NCI-H510A (cell line): ENCODE measurements at places on chromosomes 16 and 17.

GRCh38 chr16:10612649-10613179, 32.3 kb upstream of the EMP2 start:
- DNase-seq, result no peak

- DNase-seq, result no peak
Observed at GRCh38 chr16:88453611-88454522, 787 bp downstream of the ZFPM1 start.

- DNase-seq, result no peak
Observed at GRCh38 chr17:45168991-45169752, 7.5 kb downstream of the HEXIM2 start.

DNA sequence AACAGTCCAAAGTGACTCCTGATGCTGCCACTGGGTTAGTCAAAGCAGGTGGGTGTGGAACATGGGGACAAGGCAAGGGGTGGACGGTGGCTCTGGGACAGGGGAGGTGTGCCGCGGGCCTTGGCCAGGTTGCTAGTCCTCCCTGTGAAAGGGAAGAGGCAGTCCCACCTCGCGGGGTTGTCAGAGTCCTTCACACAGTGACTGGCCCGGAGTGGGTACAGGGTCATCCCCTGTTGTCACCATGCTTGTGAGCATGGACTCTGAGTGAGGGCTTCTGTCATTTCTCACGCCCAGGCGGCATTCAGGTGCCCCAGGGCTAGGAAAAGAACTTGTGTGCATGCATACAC, 3.1 kb upstream of the ZNF469 start:
- no peak for DNase-seq

- DNase-seq, result no peak
Observed at GRCh38 chr17:61757168-61757567, 106.2 kb downstream of the BRIP1 start.

DNA sequence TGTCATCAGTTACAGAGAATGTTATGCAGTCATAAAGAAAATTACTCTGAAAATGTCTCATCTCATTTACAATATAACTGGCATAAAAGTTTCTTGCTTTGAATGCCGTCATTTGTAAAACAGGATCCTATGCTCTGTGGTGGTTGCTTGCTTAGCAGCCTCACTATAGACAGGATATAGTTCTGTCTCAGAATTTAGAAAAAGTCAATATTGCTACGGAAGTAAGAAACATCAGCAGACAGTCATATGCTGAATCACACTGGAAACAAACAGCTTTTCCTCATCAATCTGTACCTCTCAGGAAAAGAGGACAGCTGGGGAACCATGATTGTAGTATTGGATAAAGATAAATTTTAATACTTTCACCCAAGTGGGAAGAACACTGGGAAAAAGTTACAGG, 105.5 kb downstream of the MYO1D start:
- no peak for DNase-seq

GRCh38 chr17:61413661-61414126, 14.1 kb downstream of the TBX2 start:
- DNase-seq, result no peak

DNA sequence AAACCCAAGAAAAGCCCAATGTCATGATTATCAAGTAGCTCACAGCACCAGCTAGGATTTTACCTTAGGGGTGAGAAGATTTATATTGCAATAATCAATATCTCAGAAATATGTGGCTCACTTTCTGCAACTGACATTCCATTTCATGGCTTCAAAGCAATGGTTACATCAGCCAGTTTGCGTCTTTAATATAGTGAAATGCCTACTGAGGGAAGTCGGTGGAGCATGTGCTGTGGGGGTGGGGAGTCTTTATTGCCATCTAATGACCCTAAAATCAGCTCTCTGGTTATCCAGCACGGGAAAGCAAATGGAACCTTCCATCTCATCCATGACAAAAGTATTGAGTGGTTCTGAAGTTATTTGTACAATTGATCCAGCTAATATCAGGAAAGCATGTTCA, 395.5 kb downstream of the CA10 start:
- no peak for DNase-seq

DNA sequence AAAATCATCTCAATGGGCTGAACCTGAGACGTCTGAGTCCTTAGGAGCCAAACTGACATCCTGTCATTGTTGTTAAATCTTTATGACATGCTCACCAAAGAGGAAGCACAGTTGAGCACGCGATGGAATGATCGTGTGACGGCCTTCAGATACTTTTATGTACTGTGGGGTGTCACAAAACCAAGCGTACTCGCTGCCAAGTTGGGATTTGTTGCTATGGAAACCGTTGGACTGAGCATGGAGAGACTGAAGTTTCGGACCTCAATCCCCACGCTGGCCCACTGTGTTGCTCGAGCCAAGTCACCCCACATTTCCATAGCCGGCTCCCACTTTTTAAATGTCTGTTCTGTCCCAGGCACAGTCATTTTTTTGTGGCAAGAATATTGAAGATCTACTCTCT, 222.8 kb upstream of the SDK2 start:
- DNase-seq, result no peak

DNA sequence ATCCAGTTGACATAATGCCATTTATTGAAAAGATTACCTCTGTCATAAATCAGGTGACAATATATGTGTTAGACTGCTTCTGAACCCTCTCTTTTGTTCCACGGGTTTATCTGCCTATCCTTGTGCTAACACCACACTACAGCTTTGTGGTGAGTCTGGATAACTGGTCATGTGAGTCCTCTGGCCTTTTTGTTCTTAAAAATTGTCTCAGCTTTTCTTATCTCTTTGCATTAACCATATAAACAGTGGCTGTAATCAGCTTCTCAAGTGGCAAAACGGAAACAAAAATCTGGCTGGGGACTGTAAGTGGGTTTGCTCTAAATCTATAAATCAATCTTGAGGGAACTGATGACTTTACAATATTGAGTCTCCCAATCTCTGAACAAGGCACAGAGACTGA, 44.6 kb downstream of the STX8 start:
- DNase-seq, result no peak
